ENCODE measurements at places on chromosomes 3 and 15.

DNA sequence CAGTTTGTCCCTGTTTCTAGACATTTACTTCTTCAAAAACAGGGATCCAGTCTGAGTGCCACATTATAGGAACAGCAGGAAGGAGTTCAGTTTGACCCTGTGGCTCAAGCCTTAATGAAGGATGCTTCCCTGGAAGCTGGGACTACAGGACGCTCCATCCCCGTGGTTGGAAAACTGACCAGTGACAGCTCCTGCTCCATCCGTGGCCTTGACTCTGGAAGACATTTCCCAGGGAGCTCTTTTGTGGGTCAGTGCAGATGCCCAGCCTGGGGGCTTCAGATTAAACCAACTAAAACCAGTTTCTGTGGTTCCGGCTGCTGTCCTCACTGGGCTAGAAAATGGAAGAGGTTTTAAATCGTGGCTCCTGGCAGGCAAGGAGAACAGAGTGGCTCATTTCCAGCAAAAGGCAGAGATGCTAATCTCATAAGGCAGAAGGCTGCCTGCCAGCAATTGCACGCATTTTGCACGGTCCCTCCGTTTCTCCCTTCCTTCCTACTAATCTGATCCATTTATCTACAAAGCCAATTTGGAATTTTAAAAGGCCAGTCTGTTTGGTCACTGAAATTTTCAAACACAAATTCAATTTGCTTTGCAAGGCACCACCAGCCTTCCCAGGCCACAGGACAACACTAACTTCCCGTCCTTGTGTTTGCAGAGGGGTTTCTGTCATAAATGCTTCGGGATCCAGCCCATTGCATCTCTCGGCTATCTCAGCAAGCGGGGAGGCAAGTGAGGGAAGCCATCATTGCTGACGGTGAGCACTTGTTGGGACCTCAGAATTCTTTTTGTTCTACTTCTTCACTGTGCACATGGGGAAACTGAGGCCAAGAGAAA is 6.2 kb upstream of the SSUH2 start:
- no peak for DNase-seq

- DNase-seq: no peak
Observed at GRCh38 chr3:97384583-97384982, 380.0 kb upstream of the ARL6 start.

GRCh38 chr3:127772827-127773751 is 49.2 kb downstream of the MGLL start:
- DNase-seq: no peak

- DNase-seq: no peak
Observed at GRCh38 chr3:140073278-140074045, 138.5 kb downstream of the CLSTN2 start.

GRCh38 chr3:170531054-170531453 is 54.8 kb downstream of the SLC7A14 start:
- DNase-seq: no peak

- DNase-seq: no peak
Observed at GRCh38 chr3:190193210-190193609, 72.5 kb upstream of the P3H2 start.

GRCh38 chr15:89514596-89515406 is 18.4 kb upstream of the RHCG start:
- no peak for DNase-seq

- no peak for DNase-seq
Observed at GRCh38 chr3:66394753-66395249, 106.0 kb downstream of the LRIG1 start.

GRCh38 chr3:187750513-187751123 is 5.3 kb upstream of the BCL6 start:
- no peak for DNase-seq

- no peak for DNase-seq
Observed at GRCh38 chr3:134641671-134642300, 9.0 kb downstream of the KY start.

GRCh38 chr3:184305577-184305976 is 6.5 kb downstream of the PSMD2 start:
- no peak for DNase-seq

DNA sequence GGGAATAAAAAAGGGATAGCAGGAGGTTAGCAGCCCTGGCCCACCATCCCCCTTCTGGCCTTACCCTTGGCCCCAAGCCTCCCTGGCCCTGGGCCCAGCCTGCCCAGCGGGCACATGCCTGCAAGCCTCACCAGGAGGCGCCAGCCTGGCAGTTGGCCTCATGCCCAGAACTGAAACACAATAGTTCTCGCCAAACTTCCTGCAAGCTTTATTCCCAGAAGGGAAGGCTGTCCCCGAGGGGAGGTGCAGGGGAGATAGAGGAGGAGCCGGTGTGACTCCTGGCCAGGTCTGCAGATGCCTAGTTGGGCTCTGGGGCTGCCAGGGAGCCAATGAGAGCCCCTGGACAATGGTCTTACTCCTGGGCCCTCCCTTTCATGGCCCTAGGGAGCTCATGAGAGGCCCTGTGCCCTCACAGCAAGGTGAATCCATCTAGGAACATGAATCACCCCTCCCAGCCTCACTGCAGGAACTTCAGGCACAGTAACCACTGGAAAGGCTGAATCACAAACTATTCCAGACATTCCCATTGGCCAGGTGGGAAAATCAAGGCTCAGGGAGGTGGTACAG is 4.0 kb downstream of the CCDC33 start:
- no peak for DNase-seq

- DNase-seq: no peak
Observed at GRCh38 chr3:30962084-30962483, 67.6 kb upstream of the GADL1 start.

GRCh38 chr15:44535523-44536301 is 1.2 kb upstream of the EIF3J start:
- no peak for DNase-seq

- DNase-seq: no peak
Observed at GRCh38 chr15:31457631-31458526, 131.2 kb downstream of the KLF13 start.

GRCh38 chr15:63060699-63061098 is 18.2 kb downstream of the TPM1 start:
- no peak for DNase-seq

- no peak for DNase-seq
Observed at GRCh38 chr3:32991781-32992180, 40.3 kb downstream of the CCR4 start.

DNA sequence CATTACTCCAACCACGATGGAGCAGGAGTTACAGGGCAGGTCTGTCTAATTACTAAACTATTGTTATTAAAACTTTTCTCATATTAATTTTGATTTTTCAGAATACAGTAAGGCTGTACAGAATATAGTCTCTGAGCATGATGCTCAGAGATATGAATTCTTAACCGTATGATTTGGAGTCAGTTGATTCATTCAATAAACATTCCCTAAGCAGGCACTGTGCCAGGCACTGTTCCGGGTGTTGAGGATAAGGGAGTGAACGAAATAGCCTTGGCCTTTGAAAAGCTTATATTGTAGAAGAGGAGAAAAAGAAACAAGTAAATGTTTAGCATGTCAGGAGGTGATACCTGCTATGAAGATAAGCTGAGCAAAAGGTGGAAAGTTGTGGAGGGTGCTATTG is 187.3 kb downstream of the KCNAB1 start:
- no peak for DNase-seq

DNA sequence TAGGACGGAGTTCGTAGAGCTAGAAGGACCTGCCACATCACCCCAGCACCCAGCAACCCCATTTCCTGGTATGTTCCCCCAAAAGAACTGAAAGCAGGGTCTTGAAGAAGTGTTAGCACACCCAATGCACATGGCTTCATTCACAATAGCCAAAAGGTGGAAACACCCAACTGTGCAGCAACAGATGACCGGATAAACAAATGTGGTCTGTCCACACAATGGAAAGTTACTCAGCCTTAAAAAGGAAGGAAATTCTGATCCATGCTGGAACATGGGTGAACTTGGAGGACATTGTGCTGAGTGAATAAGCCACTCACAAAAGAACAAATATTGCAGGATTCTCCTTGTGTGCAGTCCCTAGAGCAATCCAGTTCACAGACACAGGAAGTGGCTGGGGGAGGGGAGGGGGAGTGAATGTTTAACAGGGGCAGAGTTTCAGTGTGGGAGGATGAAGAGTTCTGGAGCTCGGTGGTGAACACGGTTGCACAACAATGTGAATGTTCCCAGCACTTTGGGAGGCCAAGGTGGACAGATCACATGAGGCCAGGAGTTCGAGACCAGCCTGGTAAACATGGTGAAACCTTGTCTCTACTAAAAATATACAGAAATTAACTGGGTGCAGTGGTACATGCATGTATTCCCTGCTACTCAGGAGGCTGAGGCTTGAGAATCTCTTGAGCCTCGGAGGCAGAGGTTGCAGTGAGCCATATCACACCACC is 157.5 kb downstream of the NUP210 start:
- no peak for DNase-seq

DNA sequence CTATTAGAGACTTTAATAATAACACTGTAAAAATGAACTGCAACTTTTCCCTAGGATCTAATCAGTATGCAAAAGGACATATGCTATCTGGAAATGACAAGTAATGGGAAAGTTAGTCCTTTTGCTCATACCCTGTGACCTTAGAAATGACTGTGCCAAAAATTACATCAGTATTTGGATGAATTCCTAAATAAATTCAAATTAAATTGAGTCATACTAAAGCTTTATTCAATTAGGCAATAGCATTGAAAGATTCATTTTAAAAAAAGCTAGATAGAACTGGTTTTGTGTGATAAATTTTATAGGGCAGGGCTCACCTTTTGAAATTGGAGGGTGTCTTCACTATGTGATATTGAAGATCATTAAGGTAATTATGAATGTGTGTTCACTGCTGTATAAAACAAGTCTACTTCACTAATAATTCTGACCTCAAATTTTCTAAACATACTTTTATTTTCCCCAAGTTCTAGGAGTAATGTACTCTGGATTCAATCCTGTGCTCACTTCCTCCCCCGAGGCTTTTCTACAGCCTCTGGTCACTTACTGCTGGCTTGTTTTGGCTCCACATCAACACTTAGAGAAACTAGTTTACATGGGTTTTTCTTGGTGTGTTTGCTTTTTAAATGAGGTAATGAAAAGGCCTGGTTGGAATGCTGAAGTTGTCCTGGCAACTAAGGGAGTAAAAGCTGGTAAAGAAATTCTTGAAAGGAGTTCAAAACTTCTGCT is 44.4 kb upstream of the SPTSSB start:
- no peak for DNase-seq

DNA sequence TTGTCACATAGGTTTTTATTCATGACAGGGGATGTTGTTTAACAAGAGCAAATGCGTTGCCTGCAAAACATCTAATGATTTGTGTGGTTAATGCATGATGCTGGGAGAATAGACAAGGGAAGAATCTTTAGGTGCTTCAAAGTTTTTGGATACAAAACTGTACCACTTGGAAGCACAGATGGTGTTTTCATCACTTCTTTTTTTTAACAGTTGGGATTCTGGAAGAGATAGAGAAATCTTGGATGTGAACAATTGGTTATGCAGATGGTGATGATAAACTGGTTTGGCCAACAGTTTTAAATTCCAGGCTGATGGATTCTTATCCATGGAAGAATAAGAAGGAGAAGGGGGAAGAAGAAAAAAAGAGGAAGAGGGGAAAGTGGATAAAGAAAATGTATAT is 379.4 kb downstream of the KCNH8 start:
- no peak for DNase-seq

DNA sequence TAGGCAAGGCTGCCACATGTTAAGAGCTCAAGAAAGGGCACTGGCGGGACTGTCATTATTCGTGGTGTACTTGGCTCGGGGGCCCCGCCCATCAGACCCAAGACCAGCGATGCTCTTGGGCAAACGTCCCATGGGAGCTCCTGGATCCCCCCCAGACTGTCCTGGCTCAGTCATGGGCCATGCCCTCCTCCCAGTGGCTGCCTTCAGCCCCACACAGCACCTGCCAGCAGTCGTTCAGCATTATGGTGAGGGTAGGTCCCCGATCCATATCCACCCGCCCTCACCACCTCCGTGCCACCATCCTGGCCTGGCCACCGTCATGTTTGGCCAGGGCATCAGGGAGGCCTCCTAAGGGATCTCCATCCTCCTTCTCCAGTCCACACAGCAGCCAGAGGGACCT is 51.4 kb upstream of the IQSEC1 start:
- no peak for DNase-seq

- DNase-seq: no peak
Observed at GRCh38 chr3:58874248-58874741, 175.5 kb downstream of the CFAP20DC start.

DNA sequence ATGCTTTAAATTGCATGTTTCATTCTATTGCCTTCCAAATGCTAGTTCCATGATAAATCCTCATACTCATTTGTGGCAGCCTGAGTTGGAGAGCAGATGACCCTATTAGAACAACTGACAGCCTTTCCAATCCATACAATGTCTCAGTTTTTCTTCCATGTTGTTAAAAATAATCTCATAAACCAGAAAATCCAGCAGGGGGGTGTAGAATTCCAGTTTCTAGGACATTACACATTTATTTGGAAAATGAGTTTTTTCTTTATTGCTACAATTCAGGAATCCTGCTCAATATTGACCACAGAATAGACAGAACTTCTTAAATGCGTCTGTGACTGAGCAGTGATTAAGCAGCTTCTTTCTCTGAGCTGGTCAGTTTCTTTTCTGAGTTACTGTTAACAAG is 174.2 kb upstream of the ATP10A start:
- no peak for DNase-seq

DNA sequence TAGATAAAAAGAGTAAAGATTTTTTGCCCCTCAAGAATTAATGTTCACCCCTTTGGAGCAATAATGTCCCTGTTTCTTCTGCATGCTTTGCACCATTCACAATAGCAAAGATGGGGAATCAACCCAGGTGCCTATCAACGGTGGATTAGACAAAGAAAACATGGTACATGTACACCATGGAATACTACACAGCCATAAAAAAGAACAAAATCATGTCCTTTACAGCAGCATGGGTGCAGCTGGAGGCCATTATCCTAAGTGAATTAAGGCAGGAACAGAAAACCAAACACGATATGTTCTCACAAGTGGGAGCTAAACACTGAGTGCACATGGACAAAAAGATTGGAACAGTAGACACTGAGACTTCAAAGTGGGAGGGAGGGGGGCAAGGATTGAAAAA is 35.2 kb downstream of the AAGAB start:
- no peak for DNase-seq

GRCh38 chr3:191342411-191342810 is 12.1 kb upstream of the UTS2B start:
- DNase-seq: no peak

DNA sequence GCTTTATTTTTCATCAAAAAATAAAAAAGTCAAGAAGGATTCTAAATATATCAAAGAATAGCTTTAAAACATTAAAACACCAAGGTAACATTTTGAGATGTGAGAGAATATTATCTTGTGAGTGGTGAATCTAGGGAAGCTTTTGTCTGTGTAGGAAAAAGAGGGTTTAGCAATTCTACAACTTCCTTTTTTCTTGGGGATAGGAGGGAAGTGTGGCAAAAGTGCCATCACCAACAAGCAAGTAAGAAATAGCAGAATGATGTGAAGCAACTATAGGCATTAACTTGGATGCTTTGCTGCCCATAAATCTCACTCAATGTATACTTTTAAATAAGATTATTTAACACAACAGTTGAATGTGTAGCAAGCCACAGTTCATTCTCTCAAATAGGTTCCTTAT is 57.8 kb upstream of the SUCLG2 start:
- DNase-seq: no peak

- DNase-seq: no peak
Observed at GRCh38 chr15:61916104-61916503, 144.1 kb downstream of the VPS13C start.

All from stimulated activated CD8-positive, alpha-beta memory T cell treated with anti-CD3 and anti-CD28 coated beads, Interleukin-2, amount 100 ng/mL, for 1 hour (primary cell).